Activated T-cell treated with anti-CD3 and anti-CD28 coated beads for 1 hour (primary cell): ENCODE measurements at places on chromosomes 5 and 9.

DNA sequence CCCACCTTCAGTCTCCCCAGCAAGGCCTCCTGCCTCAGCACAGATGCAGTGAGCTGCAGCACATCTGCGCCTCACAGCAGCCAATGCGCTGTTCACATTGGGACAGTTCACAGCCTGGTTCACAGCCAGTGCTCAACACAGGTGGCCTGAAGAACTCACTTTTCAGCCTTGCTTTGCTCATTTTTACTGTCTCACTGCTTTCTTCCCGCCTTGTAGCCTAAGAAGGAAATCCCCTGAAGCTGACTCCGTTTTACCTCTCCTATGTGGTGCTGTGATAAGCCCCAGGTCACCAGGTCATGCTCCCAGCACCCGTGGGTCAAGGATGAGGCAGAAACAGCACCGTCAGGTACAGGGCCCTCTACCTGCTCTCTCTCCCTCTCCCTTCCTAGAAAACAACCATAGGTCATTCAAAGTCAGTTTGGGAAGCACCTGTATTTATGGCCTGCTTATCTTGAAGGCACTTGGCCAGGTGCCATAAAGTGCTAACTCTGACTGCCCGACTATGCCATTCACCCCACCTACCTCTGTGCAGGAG, 1.1 kb downstream of the GCNT4 start:
- DNase-seq, result no peak

DNA sequence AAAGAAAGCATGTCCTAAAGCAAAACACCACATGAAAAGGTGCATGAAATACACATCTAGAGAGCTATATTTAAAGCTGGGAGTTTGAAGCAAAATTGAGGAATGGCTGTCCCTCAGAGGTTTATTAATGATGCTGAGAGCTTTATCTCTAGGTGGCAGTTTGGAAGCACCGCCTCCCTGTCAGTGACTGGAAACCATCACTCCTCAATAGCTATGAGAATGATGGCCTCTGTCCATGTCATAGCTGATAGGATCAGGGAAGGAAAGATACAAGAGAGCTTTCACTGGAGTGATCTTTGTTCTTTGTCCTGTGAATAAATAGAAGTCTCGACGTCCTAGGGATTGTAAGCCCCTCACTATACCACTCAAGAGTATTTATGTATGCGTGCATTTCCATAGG, 110.5 kb downstream of the NUDT12 start:
- DNase-seq, result no peak

- DNase-seq, result no peak
These were observed 19.4 kb downstream of the OGN start for GRCh38 chr9:92385001-92385400.

- DNase-seq, result no peak
These were observed 357.5 kb downstream of the TLE4 start for GRCh38 chr9:79929285-79929684.

DNA sequence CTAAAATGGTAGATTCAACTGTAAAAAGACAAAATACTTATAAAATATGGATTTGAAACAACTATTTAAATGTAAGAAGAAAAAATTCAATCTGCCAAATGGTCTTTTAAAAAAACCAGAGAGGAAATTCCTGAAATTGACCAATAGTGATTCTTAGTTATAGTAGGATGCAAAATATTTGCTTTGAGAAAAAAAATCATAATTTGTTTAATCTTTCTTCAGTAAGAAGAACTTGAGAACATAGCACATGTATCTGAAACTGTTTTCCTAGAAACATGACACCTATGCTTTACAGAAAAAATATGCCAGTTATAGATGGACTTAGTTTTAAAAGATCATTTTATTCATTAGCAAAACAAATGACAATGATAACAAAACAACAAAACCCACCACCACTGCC, 186.9 kb upstream of the CD180 start:
- DNase-seq, result no peak

DNA sequence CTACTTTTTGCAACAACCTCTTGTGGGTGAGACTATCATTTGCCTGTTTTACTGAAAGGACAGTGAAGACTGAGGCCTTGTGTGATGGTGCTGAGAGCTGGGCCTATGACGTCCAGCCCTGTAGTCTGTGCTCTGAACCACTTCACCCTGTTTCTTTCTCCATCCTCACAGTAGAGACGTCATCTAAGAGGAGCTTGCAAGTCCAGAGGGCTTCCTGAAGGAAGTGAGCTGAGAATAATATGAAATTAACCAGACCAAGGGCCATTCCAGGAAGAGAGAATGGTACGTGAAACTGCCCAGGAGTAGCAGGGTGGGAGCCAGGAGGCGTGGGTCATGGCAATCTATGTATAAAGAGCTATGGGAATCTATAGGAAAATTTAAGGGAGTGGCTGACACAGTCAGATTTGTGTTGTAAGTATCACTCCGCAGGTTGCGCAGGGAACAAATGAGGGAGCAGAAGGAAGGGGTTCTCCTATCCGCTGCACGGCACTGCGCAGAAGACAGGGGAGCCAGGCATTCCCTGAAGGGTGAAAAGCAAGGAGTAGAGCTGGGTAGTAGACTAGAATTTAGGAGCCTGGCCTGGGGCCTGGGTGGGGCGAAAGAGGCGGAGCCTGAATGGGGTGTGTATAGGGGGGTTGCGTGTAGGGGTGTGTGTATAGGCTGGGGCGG, 596 bp upstream of the FGFR4 start:
- no peak for DNase-seq

DNA sequence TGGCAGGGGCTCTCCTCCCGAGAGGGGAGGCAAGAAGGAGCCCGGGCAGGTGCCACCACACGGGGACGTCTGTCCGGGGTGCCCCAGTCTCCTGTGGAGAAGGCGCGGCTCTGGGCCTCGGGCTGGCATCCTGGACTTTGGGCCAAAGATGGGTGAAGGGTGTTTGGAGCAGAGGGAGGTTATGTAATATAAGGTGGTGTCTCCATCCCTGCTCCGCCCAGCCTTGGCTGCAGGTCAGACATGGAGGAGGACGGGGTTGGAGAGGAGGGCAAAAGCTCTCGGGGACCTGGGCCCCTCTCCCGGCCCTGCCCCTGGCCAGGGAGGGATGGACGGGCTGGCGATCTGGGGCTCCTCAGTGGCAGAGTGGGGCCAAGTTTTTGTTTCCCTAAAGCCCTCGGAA, 1.2 kb upstream of the SOHLH1 start:
- no peak for DNase-seq

DNA sequence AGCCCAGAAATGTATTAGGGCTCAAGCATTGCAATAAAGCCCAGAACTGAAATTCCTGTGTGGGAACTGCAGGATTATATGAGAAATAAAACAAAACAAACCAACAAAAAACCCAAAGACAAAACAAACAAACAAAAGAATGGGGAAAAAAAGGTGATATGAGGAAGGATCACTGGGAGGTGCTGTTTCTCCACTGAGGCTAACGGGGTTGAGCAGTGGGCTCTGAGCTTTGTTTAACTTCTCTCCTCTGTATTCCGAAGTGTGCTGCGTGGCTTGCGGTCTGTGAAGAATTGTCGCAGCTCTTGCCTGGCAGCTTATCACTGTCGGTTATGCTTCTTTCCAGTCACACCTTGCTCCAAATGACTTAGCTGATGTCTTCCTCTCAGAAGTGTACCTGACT, 106.3 kb downstream of the TENT4A start:
- no peak for DNase-seq

DNA sequence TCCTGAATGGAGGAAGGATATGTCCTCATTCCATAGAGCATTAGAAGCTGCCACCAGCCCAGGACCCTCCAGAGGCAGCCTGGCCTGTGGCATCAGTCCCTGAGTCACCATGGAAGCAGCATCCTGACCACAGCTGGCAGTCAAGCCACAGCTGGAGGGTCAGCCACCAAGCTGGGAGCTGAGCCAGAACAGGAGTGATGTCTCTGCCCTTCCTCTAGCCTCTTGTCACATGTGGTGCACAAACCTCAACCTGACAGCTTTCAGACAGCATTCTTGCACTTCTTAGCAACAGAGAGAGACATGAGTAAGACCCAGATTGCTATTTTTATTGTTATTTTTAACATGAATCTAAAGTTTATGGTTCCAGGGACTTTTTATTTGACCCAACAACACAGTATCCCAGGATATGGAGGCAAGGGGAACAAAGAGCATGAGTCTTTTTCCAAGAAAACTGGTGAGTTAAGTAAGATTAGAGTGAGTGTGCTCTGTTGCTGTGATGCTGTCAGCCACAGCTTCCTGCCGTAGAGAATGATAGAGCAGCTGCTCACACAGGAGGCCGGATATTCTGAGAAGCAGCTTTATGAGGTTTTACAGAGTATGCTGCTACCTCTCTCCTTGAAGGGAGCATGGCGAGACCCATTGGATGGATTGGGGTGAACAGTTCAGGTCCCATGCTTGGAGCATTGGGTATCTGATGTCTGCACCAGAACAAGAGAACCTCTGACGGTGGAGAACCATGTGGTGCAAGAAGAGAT, 13.0 kb upstream of the CYFIP2 start:
- no peak for DNase-seq

DNA sequence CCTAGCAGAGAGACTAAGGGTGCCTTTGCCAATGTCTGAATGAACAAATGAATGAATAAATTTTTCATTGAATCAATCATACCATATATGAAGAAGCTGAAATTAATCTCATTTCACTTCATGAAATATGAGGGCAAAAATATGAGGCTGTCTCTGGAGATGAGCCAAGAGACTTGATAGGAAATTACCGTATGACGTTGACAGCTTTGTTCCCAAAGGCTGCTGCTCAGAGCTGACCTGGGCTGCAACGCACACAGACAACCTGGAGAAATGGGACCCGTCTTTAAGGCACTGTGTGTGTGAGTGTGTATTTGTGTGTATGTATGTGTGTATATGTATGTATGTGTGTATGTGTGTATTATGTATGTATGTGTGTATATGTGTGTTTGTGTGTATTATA, 226.1 kb downstream of the IRX2 start:
- no peak for DNase-seq

DNA sequence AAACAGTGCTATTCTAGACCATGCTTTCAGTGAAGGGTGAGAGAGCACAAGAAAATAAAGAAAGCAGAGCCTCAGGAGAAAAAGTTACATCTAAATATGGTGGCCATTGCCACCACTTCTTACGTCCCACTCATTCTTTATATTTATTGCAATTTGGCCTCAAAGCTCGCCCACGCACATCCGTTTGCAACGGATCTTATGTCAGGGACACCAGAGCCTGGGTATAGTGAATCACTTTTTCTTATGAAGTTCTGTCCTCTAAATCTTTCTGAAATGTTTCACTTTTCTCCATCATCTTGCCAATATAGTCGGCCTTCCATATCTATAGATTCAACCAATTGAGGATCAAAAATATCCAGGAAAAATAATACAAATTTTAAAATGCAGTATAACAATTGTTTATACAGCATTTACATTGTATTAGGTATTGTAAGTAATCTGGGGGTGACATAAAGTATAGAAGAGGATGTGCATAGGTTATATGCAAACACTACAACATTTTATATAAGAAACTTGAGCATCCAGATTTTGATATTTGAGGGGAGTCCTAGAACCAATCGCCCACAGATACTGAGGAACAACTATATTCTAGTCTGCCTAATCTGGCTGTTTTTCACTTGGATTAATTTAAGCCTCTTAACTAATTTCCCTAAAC, 35.2 kb downstream of the GOLPH3 start:
- DNase-seq, result no peak

- DNase-seq, result no peak
These were observed 2.8 kb downstream of the GBGT1 start for GRCh38 chr9:133160742-133161546.
